Osteocyte (in vitro differentiated cells): ENCODE measurements at places on chromosomes 2 and 18. TPM values are rescaled to one million over a fixed set of nuclear protein-coding genes. Genes with fewer than 3 reads are reported as not detected.

DNA sequence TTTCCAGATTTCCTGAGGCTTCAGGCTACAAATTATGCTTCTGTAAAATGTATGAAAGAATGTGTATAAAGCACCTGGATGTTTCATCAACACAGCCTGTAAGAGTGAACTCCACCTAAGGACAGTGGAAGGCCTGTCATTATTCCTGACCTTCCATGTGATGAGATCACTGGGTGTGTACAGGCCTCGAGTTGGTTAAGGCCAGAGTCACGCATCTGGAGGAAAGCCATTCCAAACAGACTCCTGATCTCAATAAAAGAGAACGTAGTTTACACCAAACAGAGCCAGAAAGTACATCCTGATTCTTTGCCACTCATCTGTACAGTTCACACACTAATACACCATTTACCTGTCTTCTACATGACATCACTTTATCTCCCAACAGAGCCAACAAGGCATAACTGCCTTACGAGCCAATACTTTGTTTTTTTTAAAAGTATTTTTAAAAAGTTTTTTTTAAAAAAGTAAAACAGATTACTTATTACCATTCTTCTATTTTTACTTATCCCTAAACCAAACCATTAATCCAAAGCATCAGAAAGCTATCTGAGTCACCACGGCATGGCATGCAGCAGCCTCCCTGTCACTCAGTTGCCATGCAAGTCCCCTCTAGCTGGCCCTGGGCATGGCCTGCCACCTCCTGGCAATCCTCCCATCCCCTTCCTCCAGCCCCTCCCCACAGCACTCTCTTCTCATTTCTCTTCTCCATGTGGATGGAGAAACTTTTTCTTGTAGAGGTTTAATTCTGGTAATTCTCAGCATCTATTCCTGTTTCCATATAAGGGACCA lies 78.8 kb upstream of the TFCP2L1 start:
- peaks cover 5% of the 10 kb centered on the region for H3K4me1 ChIP-seq
- H3K27me3 ChIP-seq = no peaks in the 10 kb centered on the region
- DNase-seq = peak; percentile 60
- H3K36me3 ChIP-seq = peaks cover 49% of the 10 kb centered on the region

DNA sequence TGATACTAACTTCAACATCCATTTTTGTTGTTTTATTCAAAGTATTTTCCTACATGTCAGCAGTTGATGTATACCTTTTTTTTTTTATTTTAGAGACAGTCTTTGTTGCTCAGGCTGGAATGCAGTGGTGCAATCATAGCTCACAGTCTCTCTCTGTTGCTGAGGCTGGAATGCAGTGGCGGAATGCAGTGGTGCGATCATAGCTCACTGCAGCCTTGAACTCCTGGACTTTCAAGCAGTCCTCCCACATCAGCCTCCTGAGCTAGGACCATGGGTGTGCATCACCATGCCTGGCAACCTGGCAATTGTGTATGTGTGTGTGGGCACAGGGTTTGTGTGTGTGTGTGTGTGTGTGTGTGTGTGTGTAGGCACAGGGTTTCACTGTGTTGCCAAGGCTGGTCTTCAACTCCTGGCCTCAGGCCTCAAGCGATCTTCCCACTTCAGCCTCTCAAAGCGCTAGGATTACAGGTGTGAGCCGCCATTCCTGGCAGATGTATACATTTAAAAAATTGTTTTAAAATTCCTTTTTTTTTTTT lies 24.8 kb downstream of the SANBR start:
- H3K4me3 ChIP-seq = no peak overlapping the region
- H3K27me3 ChIP-seq = no peaks in the 10 kb centered on the region
- H3K4me1 ChIP-seq = no peaks in the 10 kb centered on the region

DNA sequence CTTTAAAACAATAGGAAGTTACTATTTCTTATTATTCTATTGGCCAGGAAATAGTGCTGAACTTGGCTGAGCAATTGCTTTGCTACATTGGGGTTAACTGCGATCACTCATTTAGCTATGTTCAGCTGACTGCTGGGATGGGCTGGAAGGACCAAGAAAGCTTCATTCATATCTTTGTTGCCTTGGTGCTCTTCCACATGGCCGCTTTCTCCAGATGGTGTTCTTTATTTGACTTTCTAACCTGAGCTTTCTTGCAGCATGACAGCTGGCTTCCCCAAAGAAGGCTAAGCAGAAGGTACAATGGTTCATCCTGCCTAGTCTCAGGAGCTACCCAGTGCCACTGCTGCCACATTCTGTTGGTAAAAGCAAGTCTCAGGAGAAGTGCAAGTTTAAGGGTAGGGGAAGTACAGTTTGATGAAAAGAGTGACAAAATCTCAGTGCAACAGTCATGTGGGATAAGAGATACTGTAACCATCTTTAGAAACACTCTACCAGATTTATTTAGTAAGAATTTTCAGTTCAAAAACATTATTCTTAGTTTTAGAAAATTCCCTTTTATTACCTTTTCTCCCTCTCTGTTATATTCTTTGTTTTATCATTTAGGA lies 180.6 kb upstream of the RBMS1 start:
- no peak overlapping the region for H3K4me3 ChIP-seq
- no peak overlapping the region for H3K27ac ChIP-seq
- DNase-seq = no peak
- H3K36me3 ChIP-seq = no peaks in the 10 kb centered on the region
- H3K4me1 ChIP-seq = no peaks in the 10 kb centered on the region
- no peaks in the 10 kb centered on the region for H3K27me3 ChIP-seq

- H3K27ac ChIP-seq = no peak overlapping the region
- DNase-seq = no peak
- no peaks in the 10 kb centered on the region for H3K4me1 ChIP-seq
- H3K4me3 ChIP-seq = no peak overlapping the region
Measured at GRCh38 chr2:14601156-14601770, 31.3 kb upstream of the LRATD1 start.

GRCh38 chr2:200667413-200667812 lies 81.6 kb downstream of the AOX1 start:
- H3K36me3 ChIP-seq = no peaks in the 10 kb centered on the region
- no peak overlapping the region for H3K27ac ChIP-seq
- DNase-seq = no peak
- no peaks in the 10 kb centered on the region for H3K27me3 ChIP-seq
- no peak overlapping the region for H3K4me3 ChIP-seq

- H3K27ac ChIP-seq = no peak overlapping the region
- peaks cover 29% of the 10 kb centered on the region for H3K36me3 ChIP-seq
- DNase-seq = no peak
Measured at GRCh38 chr2:74104839-74105238, 42.9 kb downstream of the BOLA3 start.

GRCh38 chr2:109432421-109432820 lies 181.3 kb downstream of the SEPTIN10 start:
- no peaks in the 10 kb centered on the region for H3K27me3 ChIP-seq
- peak overlapping the region; percentile 38 for H3K27ac ChIP-seq
- H3K4me1 ChIP-seq = peaks cover 44% of the 10 kb centered on the region
- H3K4me3 ChIP-seq = no peak overlapping the region
- H3K36me3 ChIP-seq = peaks cover 32% of the 10 kb centered on the region

DNA sequence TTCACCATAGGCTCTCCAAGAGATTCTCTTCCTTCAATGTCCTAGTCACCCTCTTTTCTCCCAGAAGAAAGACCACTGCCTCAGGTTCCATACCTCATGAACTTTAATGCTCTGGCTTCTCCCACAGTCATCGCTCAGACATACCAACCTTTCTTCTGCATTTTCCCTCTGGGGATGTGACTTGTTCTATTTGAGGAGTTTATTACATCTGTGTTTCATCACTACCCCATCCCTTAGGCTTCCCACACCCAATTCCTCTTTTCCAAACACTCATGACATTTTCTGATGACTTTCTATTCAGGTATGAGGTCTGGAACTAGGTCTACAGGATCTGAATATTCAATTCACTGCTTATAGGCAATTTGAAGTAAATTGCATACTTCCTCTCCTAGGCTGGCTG lies 298.6 kb upstream of the MAP2 start:
- no peak for DNase-seq
- H3K27me3 ChIP-seq = no peaks in the 10 kb centered on the region
- no peak overlapping the region for H3K4me3 ChIP-seq
- no peak overlapping the region for H3K27ac ChIP-seq

The XIRP2 gene
- total RNA-seq = 0.08 TPM in 1 of 2 replicates, not detected in the other

The IL1RL1 gene
- total RNA-seq = not detected in 2 replicates
